ENCODE measurements at places on chromosomes 1 and 21.

GRCh38 chr1:223153177-223154119 lies 10.4 kb upstream of the TLR5 start:
- no peak for DNase-seq

DNA sequence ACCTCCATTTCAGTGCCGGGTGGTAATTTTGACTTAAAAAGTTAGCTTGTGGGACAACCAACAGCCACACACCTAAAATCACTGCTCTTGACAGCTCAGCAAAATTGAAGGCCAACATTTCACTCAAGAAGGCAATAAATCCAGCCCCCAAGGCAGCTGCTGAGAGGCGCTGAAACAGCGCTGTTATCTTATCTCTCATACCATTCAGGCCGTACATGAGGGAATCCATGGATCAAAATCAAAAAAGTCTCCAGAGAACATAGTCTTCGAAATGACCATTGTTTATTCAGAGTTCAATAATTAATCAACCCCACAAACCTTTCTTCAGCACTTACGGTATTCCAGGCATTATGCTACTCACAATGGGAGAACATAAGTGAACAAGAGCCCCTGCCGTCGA lies 38.5 kb downstream of the ZBTB18 start:
- DNase-seq = no peak

DNA sequence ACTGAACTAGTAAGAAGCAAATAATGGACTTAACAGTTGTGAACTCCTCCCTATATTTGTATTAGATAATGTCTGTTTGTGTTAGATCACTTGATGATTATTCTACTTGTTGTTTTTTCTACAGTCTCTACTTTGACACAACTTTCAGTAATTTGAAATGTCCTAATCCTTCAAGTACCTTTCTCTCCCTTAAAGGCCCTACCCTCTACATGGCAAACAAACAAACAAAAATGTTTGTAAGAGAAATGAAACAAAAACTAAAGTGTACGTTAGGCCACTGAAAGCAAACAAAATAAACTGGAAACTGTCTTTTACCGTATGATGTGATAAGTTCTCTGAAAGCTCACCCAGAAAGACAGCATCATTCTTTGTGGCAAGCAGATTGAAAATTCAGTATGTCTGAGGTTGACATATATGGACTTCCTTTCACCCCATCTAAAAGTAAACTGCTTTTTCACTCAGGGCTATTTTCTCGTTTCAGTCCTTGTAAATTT lies 255.9 kb upstream of the SNX7 start:
- no peak for DNase-seq

- DNase-seq = no peak
Measured at GRCh38 chr1:93043057-93043557, 36.0 kb upstream of the MTF2 start.

DNA sequence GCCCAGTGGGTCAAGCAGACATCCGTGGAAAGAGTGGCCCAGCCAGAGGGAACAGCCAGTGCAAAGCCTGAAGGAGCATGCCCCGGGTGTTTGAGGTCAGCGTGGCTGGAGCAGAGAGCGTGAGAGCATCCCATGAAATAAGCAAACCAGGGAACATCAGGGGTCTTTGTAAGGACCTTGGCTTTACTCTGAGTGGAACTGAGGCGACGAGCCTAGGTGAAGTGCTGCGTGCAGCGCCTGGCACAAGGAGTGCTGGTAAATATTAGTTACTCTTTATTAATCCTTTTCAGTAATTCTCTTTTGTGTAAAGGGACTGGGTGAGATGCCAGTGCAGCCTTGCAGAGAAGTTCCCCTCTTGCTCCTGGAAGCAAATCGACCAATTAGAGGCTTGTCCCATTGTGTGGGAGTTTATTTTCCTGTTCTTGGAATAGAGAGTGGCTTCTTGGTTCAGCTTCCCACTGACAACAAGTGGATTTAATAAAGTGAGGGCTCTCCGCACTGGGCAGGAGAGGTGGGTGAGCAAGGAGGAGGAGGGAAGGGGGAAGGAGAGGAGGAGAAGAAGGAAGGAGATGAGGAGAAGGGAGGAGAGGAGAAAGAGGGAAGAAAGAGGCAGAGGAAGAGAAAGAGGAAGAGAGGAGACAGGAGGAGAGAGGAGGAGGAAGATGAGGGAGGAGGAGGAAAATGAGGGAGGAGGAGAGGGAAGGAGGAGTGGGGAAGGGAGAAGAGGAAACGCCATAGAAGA lies 37.6 kb upstream of the DISP3 start:
- no peak for DNase-seq

GRCh38 chr21:38538353-38538752 lies 40.1 kb upstream of the ERG start:
- no peak for DNase-seq

DNA sequence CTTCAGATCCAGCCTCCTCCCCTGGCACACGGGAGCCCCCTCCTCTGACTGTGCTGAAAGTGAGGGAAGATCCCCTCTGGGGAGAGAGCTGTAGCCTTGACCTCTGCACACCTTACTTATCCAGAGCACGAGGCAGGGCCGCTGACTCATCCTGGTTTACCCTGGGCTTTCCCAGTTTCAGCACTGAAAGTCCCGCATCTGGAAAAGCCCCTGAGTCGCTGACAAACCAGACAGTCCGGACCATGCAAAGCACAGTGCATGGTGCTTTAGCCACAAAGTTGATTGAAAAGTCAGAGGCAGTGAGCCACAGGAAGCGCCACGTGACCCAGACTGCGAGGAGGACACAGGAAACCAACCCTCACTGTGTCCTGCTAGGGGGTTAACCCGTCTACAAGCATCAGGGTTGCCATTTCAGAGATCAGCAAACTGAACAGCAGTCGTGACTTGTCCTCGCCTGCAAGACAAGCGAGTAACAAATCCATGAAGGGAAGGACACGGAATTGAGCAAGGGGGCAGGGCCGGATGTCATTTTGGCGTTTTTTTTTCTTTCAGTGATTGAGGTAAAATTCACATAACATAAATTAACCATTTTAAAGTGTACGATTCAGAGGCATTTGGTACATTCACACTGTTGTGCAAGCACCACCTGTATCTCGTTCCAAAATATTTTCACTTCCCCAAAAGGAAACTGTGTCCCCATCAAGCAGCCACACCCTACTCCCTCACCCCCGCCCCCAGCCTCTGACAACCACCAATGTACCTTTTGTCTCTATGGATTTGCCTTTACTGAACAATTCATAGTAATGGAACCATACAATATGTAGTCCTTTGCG lies 19.9 kb upstream of the IFNGR2 start:
- peak; percentile 75 for DNase-seq

GRCh38 chr1:218200979-218201378 lies 84.1 kb upstream of the RRP15 start:
- no peak for DNase-seq

DNA sequence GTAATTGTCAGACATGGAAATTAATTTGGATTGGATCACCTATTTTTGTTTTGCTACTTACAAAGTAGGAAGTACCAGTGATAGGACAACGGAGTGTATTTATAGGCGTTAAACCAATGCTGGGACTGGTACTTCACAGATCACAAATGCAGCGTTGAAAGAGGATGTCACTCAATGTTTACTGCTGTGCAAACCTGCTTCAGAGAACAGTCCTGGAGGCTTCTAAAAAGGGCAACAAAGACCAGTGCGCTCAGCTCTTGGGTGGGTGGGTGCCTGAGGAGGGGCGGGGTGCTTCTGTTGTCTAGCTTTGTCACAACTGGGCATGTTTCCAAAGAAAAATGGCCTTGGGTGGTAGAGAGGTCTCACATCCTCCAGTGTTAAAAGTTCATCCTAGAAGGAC lies 2.1 kb downstream of the C1orf21 start:
- no peak for DNase-seq

GRCh38 chr1:150560576-150561253 lies 11.5 kb downstream of the ADAMTSL4 start:
- peak; percentile 90 for DNase-seq

DNA sequence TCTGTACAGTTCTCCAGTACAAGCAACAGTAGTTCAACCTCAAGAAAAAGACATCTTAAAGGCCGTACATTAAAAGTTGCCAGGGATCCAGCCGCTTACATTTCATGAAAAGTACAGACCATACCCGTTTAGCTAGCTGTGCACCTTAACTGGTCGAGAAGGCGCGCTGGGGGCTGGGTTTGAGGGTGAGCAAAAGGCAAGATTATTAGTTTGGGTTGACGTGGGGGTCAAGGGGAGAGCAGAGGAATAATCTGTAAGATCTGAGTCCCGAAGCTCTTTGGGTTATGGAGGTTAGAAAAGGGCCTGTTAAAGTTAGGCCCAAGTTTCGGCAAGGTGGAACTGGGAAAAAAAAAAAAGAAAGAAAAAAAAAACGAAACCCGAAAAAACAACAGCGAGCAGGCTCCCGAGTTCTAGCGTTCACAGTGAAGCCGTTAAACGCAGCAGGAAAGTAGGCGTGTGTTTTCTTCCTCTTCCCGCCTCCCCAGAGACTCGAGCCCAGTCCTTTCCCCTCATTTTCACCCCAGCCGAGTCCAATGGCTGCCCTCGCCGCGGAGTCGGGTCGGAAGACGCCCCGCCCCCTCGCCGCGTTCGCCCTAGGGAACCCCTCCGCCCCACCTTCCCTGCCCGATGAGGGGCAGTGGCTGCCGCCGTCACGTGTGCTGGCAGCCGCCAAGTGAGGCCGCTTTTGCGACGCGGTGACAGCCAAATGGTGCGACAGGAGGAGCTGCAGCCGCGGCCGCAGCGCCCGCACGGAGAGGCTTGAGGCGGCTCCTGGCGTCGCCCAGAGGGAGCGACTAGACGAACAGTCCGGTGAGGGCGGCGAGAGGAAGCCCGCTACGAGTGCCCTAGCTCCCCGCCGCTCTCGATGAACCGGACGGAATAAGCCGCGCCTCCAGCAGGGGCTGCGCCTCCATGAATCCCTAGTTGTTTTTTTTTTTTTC lies at the start of gene PKN2:
Gene PKN2 (plus strand): TSS at position 733 of the 941 bp plus-strand sequence. CDS start 308 bp downstream, outside the sequence.
- DNase-seq = peak; percentile 96

GRCh38 chr1:153250166-153250565 lies 9.3 kb upstream of the LORICRIN start:
- DNase-seq = no peak

DNA sequence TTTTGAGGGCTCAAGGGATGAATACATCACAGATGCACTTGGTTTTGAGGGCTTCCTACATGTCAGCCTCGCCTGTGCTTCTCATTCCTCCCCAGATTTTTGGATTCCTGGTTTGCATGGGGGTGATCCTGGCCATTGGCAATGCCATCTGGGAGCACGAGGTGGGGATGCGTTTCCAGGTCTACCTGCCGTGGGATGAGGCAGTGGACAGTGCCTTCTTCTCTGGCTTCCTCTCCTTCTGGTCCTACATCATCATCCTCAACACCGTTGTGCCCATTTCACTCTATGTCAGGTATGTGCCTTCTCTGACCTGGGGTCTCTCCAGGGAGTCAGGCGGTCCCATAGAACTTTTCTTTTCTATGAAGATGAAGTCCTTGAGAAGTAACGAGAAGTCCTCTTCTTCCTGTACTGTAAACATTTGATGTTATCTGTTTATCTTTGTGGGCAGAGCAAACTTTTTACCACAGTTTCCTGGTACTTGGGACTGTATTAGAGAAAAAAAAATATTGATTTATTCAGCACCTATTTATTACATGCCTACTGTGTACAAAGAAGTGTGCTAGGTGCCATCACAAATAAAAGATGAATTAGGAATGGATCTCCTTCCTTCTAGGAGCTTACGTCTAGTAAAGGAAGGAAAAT lies 12.0 kb downstream of the ATP8B2 start:
- no peak for DNase-seq

GRCh38 chr1:18536915-18537314 lies 56.2 kb downstream of the KLHDC7A start:
- DNase-seq = no peak

- DNase-seq = no peak
Measured at GRCh38 chr21:46229133-46229922, 754 bp upstream of the LSS start.

- no peak for DNase-seq
Measured at GRCh38 chr1:68918563-68918962, 421.7 kb upstream of the DEPDC1 start.

GRCh38 chr1:43834280-43835081 lies 99.1 kb upstream of the ARTN start:
- DNase-seq = peak; percentile 24

DNA sequence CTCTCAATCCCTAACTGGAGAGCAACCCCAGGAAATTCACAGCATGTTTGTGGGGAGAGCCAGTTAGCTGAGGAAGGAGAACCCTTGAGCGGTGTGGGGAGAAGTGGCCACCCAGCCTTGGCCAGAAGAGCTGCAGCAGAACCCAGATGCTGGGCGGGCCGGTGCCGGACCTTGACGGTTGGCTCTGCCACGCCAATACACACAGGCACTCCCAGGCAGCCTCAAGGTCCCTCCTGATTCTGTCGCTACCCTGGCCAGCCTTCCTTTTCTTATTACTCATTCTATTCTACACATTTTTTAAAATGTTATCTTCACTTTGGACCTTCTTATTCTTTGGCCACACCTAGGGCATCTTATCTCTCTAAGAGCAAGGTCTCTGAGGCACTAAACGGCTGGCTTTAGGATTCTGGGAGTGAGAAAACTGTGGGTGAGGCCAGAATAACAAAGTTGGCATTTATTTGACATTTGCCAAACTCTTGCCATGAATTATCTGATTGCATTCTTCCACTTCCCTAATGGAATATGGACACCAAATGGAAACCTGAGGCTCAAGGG lies 50.4 kb upstream of the GPR37L1 start:
- DNase-seq = no peak

GRCh38 chr1:22117851-22118250 lies 25.0 kb downstream of the WNT4 start:
- no peak for DNase-seq

- DNase-seq = no peak
Measured at GRCh38 chr1:31234870-31235269, 4.8 kb downstream of the NKAIN1 start.

DNA sequence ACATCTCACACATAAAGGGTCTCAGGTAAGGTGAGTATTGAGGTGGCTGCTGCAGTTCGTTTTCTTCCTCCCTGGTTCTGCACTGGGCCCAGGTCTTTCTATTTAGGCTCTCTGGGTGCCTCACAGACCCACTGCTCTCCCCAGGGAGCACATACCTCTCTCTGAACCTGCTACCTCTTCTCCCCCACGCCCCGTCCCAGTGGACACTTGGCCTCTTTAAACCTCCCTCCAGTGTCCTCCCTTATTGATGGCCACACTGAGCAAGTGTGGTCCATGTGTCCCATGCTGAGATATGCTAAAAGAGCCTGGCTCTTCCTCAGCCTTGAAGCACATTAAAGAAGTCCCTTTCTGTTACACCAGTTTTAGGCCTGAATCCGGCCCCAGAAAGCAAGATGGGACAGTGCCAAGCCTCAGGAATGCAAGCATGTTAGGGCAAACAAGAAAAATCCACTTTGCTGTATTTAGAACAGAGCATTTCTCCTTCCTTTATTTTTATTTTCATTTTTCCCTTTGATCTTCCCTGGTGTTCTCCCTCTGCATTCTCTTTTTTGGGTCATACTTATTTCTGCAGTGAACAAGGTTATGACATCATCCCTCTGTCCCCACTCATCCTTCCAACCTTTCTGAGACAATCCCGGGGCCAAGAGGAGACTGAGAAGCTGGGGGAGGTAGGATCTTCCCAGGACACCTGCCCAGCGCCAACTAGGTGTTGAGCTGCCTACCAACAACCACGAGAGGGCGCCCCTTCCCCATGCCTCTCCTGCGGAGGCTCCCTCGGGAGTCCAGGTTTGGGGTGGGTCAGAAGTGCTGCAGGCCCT lies 5.0 kb upstream of the CHI3L2 start:
- DNase-seq = peak; percentile 86
